ENCODE measurements at places on chromosomes 6 and 20. TPM values are rescaled to one million over a fixed set of nuclear protein-coding genes. Genes with fewer than 3 reads are reported as not detected.

DNA sequence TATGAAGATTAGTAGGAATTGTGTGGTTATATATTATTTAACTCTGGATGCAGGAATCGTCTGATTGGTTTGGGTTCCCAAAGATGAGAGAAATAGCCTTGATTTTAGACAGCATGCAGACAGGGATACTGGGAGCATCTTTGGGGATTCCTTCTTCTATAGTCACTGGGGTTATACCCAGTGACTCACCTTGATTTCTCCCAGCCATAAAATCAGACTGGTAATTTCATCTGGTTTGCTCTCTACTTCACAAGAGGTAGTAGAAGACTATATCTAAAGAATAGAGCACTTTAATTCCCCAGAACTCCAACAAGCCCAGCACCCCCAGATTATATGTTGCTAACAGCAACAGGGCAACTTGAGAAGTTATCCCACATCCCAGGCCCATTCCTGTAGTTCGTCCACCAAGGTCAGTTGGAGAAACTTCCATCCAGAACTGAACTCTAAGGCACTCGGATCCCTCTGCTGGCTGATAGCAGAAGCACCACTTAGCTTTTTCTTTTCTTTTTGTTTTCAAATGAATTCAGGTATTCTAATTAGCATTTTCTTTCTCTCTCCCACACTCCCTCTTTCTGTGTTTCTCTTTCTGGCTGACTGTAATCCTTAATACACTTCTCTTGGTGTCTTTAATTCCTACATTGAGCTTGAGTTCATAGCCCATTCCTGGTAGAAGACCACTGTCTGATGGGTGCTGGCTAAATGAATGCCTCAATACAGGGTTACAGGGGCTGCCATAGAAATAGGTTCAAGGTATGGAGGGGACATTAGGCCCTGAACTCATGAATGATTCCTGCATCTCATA lies 20.4 kb upstream of the EFHC1 start:
- DNase-seq: no peak

DNA sequence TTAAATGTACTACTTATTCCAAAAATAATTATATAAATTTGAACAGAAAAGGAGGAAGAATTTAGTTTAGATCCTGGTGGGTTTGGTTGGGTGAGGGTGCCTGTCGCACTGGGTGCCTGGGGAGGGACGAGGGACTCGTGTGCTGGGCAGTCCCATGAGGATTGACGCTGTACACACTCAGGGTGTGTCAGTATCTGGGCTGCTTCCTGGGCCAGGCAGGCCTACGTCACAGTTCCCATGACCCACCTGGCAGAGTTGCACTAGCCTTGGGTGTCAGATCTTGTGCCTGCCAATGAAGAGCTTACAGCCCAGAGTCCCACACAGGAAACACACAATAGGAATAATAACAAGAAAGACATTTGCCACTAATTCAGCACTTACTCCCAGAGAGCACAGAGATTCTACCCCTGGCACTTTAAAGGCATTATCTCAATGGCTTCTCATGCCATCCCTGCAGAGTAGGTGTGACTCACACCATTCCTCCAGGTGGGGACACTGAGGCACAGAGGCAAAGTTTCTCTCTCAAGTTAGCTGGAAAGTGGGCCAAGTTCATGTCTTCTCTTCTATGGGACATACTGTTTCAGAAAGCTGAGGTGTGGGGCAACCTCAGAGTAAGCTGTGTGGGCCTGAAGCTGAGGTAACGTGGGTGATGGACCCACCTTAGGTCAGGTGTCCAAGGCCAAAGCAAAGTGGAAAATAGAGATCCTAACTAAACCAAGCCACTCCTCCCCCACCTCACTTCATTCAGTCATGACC lies 1.3 kb upstream of the SDCBP2 start:
- DNase-seq: peak; percentile 23

DNA sequence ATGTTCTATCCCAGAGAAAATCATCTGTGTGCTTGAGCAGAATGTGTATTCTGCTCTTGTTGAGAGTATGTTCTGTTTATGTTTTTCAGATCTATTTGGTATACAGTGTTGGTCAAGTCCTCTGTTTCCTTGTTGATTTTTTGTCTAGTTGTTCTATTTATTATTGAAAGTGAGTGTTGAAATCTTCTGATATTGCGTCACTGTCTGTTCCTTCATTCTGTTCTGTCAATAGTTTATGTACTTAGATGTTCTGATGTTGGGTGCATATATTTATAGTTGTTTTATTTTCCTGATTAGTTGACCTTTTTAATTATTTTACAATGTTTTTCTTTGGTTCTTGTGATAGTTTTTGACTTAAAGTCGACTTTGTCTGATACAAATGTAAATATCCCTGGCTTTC lies 458.7 kb upstream of the HSF2 start:
- DNase-seq: no peak

- no peak for DNase-seq
Measured at GRCh38 chr6:130307752-130308361, 58.0 kb upstream of the TMEM200A start.

- no peak for DNase-seq
Measured at GRCh38 chr6:66838764-66839163, 1131.7 kb upstream of the EYS start.

- DNase-seq: no peak
Measured at GRCh38 chr6:24405262-24405661, 2.5 kb downstream of the MRS2 start.

DNA sequence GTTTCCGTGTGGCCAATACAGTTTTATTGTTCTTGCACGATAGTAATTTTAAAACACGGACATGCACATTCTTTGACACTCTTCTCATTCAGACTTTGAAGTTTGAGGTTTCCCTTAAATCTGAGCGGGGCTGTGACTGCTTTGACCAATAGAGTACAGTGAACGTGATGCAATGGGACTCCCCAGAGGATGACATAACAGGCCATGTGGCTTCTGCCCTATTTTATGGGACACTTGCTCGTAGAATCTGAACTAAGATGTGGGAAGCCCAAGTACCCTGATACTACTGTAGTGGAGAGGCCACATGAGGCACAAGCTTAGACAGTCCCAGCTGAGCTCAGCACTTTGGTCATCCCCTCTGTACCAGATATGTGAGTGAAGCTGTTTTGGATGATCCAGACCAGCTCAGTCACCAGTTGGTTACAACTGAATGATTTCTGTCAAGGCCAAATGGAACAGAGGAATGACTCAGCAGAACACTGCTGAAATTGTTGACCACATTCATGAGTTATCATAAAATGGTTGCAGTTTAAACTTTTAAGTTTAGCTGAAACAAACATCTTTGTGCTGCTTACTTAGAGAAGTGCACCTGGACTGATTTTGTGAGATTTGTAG lies 279.4 kb downstream of the RFPL4B start:
- no peak for DNase-seq

GRCh38 chr6:160051390-160051789 lies 70.2 kb upstream of the SLC22A1 start:
- DNase-seq: no peak

DNA sequence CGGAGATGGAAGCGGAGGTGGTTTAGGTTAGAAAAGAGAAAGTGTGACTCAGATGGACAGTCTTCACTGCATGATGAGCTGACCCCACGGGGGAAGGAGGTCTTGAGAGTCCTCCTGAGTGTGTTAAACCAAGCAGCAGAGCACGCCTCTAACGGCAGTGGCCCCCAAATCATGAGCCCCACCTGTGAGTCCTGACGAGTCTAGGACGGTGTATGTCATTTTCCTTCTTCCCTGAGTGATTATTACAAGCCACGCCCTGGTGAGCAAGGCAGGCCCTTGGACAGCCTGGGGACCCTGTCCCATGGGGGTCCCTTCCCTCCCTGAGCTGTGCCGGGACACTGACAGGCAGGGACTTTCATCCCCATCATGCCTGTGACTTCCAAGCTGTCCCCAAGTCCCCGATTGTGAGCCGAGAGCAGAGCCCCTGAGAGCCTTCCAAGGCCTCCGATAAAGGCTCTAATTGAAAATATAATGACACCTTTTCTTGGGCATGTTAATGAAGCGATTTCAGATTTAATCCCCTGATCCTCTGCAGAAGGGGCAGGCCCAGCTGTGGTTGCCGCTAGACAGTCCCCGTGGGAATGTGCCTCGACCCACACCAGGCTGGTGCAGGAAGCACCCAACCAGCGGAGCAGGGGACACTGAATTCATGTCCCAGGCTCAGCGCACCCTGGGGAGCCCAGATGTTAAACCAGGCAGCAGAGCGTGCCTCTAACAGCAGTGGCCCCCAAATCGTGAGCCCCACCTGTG lies 320.1 kb downstream of the TAF4 start:
- DNase-seq: no peak

DNA sequence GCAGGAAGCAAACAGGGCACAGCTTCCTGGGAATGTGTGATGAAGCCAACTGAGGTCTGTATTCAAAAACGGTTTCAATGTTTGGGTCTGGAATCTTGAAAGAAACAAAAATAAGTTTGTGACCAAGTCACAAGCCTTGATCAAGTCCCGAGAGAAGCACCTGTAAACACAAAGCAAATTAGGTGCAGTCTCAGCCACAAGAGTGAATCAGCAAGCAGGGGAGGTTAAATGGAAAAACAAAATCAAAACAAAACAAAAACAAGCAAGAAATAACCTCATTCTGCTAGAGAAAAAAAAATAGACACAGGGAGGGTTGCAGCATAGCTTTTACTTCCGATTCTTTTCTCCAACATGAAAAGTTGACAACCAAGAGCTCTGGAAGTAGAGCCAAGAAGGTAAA lies 201.7 kb downstream of the CLIC5 start:
- no peak for DNase-seq

- DNase-seq: no peak
Measured at GRCh38 chr6:166393535-166393823, 10.7 kb upstream of the MPC1 start.

DNA sequence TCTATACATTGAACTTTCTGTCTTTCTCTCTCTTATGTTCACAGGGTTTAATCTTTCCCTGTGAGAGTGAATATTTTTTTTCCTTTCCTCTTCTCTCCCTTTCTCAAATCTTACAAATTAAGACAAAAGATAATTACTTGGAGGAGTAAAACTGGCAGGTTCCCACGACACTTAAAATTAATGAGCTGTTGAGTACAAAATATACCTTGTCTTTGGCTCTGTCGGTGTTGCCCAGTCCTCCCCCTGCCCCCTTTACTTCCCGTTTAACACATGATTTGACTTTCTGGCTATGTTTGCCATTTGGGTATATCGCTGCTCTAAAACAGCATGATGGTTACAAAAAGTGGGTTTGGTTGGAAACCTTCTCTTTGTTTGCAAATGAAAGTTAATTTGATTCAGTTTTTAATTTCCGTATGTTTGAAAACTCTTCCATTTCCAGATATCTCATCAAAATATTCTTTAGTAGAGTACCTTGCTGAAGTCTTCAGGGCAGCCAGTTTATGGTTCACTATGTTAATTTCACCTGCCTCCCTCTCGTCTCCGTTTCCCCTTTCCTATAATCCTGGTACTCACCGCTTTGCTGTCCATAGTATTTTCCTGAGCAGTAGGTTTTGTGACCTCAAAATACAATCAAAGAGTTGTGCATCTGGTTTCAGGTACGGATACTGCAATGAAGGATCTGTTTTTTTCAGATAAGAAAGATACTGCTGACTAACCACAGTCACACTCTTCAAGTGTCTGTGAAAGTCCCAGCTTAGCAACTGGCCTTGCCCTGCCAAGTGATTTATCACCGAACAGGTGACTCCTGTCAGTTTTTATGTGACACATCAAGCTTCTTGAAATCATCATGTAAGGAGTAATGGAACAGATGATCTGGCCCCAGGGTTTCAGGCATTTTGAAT lies 181.2 kb downstream of the DTNBP1 start:
- DNase-seq: no peak

GRCh38 chr6:54913211-54913610 lies 66.6 kb downstream of the FAM83B start:
- no peak for DNase-seq

DNA sequence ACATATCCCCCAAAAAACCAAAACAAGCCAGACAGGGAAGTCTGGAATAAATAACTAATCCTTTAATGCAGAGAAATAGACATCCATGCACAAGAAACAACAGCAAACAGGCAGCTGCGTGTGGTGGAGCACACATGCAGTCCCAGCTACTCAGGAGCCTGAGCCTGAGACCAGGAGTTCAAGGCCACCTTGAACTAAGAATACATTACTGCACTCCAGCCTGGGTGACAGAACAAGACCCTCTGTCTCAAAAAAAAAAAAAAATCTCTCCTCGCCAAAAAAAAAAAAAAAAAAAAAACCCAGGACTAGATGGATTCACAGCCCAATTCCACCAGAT lies 48.2 kb upstream of the SRSF6 start:
- DNase-seq: no peak

DNA sequence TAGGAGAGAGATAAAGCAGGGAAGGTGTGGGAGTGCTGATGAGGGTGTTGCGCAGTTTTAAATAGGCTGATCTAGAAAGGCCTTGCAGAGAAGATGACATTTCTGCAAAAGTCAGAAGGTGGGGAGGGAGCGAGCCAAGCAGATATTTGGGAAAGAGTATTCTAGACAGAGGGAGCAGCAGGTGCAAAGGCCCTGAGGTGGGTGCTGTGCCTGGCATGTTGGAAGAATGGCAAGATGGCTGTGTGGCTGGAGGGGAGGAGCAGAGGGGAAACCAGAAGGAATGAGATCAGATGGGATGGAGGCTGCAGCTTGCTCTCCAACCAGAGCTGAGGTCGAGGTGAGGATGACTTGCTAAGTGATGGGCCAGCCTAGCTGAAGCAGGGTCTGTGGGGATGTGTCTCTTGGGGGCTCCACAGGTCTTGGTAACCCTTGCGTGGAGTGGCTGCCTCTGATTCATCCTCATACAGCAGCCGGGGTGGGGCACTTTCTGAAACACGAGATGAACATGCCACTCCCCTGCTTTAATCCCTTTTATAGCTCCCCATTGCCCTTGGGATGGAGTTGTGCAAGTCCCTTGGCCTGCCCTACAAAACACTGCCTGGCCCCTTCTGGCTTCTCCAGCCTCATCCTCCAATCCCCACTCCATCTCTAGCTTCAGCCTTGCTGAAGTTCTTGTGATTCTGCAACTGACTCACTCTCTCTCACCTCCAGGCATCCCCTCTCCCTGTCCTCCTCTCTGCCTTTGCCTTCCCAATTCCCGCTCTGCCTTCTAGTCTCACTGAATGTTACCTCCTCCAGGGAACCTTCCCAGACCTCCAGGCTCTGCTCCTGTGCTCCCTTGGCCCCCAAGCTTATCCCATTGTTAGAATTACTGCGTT lies 94.1 kb downstream of the CDH22 start:
- DNase-seq: no peak

- no peak for DNase-seq
Measured at GRCh38 chr6:16206595-16207037, 31.8 kb upstream of the GMPR start.

- no peak for DNase-seq
Measured at GRCh38 chr6:80156221-80156620, 49.8 kb downstream of the BCKDHB start.

The ARMC2 gene
- 9.9 TPM for total RNA-seq

The OR2H1 gene
- not detected for total RNA-seq

The HAO1 gene
- not detected for total RNA-seq

The PRRT1 gene
- 1.0 TPM for total RNA-seq

The ZNF831 gene
- 3.6 TPM for total RNA-seq

The PGBD1 gene
- total RNA-seq: 4.0 TPM

The FAM162B gene
- 9.7 TPM for total RNA-seq

The MYMX gene
- 15.8 TPM for total RNA-seq

The VWA7 gene
- 1.6 TPM for total RNA-seq

The SEMG2 gene
- not detected for total RNA-seq

The JAG1 gene
- 75.8 TPM for total RNA-seq

The DDX43 gene
- 1.8 TPM for total RNA-seq
